ENCODE measurements at places on chromosomes 7 and 10. TPM values are rescaled to one million over a fixed set of nuclear protein-coding genes. Genes with fewer than 3 reads are reported as not detected.

DNA sequence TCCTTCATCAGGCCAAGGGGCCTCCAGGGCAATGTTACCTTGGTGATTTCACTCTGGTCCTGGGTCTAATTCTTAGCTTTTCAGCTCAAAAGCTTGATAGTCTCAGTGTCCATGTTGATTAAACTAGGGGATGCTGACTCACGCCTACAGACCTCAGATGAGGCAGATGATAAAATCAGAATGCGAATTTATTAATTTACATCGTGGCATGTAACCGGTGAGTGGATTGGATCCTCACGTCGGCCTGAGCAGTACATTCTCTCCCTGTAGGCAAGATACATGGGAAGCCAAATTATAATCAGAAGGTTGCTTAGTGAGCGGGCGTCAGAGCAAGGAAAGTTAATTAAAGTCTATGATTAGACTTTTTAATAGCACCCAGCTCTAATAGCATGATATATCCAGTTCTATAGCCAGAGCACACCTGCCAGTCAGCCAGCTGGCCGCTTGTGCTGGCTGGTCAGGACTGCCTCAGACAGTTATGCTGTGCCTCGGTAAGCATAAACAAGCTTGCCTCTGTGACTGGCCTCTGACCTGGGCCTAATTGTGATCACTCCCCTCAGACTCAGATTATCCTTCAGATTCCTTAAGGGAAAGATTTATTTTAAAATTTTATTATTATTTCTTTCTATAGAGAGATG, 20.2 kb upstream of the CPA5 start:
- no peak for DNase-seq

DNA sequence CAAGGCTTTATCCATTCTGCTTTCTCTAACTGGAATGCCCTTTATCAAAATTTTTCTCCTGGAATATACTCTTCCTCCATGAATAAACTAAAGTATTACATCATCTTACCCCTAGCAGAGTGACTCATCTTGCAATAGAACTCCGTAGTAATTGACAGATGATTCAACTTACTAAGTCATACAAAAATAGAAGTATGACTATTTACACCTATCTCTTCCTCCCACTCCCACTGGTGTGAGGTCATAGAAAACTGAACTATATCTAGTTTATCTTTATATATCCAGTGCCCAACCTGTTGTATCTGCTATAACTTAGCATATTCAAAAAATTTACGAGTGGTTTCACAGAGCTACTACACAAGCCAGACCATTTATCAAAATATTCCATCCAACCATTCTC, 26.1 kb downstream of the ABCB1 start:
- DNase-seq, result no peak

GRCh38 chr7:37065779-37066271, 341.5 kb upstream of the AOAH start:
- DNase-seq, result no peak

- peak; percentile 10 for DNase-seq
Observed at GRCh38 chr10:621981-622740, 67.3 kb downstream of the DIP2C start.

GRCh38 chr10:13859979-13860654, 273.4 kb downstream of the PRPF18 start:
- no peak for DNase-seq

DNA sequence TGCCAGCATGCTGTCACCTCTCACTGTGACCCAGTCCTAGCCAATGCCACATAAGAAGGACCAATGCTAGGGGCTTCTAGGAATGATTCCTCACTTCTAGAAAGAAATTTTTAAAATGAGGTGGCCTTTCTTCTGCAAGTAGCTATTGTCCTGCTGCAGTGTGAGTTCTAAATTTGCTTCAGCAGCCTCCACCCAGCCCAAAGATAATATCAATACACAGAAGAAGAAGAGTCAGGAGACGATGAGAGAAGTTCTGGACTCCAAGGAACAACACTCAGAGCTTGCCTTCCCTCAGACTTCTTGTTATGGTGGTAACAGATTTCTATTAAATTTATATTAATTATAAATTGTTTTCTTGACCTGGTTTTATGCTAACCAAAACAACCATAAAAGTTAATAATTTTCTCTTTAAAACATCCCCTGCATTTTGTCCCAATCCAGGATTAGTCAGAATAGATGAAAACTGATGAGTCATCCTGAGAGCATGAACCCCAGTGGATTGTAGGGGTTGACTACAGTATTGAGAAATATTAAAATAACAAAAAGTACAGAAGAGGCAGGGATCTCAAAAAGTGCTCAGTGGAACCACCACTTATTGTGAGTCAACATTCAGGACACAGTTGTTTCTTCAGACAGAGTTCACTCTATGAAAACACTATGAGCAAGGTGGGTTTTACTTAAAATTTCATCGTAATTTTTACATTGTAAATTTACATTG, 29.6 kb upstream of the AKR1C2 start:
- DNase-seq, result no peak

ADAM12 gene
- 0.20 TPM for total RNA-seq

GRID1 gene
- 0.61 TPM for total RNA-seq

Data from mucosa of descending colon (tissue), 3 donors.